ENCODE measurements at places on chromosomes 3 and 15.
A peak's percentile ranks its signal among the peaks of the same experiment; 100 is the strongest.

DNA sequence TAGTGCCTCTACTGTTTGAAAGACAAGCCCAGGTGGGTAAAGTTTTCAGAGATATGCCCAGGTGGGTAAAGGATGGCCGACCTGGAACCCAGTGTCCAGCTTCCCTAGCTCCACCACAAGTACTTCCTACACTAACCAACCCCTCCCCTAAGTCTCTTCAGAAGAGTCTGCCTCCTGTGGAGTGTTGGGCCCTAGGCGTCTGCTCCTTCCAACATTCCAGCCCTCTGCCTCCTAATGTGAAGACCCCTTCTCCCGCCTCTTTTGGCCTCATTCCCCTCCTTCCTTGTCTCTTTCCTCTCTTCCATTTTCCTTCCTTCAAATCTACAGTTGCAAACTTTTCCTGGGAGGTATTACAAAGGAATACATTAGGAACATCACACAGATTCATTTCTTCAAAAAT, 38.6 kb downstream of the CNTN3 start:
- no peak for DNase-seq

- peak; percentile 84 for DNase-seq
These were observed 11.5 kb upstream of the PARP14 start for GRCh38 chr3:122668930-122669730.

GRCh38 chr3:149640976-149641728, 16.7 kb downstream of the WWTR1 start:
- DNase-seq, result no peak

- peak; percentile 53 for DNase-seq
These were observed 47.4 kb downstream of the PAQR5 start for GRCh38 chr15:69346112-69346511.

DNA sequence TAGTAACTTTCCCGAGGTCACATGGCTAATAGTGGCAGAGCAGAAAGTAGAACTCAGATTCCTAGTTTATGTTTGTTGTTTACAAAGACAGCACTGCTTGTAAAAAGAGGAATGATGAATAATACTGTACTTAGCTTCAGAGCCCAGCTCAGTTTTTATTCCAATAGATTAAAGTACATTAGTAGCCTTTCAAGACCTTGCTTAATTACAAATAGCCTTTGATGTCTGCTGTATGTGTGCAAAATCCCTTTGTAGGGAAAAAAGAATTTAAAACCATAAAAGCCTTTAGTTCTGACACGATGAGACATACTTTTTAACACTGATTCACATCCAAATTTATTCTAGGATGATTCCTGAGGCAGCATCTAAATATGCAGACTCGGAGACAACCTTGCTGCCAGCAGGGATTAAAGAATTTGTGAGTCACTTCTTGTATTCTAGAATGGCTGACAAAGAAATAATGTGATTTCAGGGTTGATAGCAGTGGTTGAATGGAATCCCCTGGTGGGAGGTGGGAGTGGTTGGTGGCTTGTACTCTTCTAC, 324.2 kb upstream of the TGFBR2 start:
- peak; percentile 93 for DNase-seq

- DNase-seq, result no peak
These were observed 67.1 kb downstream of the MRPL46 start for GRCh38 chr15:88400084-88400483.

DNA sequence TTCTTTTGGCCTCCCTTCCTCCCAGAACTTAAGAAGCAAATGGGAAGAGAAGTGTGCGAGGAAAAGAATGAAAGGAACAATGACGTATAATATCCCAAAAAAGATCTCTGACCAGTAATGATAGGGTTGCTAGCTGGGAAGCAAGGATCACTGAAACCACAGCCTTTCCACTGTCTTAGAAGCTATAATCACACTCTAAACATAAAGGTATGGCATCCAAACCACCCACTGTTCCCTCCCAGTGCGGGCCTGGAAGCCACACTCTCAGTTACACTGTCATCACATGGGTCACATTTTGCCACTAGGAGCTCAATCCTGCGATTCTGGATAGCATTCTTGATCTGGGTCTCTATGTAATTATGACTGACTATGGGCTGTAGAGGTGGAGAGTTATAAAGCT, 131.6 kb upstream of the HACD2 start:
- DNase-seq, result no peak

DNA sequence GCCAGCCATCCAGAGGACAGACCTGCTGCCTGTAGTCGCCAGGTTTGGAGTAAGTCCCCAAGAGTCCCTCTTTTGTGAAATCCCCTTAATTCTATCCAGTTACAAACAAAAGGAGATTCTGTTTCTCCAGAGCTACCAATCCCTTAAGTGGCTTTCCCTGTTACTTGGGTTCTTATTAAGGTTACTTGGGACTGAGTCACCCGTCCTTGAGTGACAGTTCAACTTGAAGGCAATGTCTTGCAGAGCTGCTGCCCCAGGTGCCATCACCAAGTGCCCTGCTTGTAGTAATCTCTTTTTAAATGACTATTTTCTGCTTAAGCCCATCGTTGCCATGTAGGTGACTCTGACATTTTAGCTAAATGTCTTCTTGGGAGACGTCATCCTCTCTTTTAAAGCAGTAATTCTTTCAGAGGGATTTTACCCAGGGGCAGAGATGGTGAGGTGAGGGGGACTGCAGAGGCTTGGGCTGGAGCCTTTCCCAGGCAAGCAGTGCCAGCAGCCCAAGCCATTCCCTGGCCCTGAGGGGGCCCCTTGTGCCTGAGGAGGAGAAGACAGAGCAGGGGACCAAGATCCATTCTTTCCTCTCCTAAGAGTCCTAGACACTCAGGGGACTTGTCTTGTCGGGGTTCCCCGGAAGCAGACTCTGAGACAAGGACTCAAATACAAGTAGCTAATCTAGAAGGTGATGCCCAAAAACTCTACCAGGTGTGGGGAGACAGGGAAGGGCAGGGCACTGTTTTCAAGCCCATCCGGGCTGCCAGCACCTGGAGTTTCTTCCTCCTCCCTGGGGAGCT, 253.7 kb downstream of the PLCL2 start:
- DNase-seq, result no peak

DNA sequence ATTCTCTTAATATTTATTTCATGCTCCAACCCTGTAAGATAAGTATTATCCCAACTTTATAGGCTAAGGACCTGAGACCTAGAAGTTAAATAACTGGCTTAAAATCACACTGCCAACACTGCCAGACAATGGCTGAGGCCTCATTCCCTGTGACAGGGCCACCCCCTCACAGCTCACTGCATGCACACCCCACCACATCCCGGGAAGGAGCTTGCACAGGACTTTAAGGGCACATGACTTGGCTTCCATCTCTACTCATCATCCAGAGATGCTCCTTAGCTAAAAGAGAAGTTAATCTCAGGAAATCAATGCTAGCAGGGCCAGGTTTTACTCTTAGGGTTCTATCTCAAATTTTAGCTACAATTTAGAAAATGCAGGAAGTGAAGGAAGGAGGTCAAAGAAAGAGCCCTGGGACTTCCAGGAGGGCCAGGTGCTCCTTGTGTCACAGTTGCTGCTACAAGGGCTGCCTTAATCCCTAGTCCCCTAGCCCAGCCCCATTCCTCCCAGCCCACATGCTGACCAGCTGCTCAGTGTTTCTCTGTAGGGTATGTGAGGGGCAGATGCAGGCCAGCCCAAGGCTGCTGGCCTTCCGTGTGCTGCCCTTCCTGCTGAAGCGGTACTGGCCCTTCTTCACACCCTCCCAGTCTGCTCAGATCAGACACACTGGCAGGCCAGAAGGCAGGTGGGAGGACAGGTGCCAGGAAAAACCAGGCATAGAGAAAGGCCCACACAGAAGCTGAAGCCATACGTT, 53.5 kb downstream of the WWTR1 start:
- DNase-seq, result peak; percentile 44

DNA sequence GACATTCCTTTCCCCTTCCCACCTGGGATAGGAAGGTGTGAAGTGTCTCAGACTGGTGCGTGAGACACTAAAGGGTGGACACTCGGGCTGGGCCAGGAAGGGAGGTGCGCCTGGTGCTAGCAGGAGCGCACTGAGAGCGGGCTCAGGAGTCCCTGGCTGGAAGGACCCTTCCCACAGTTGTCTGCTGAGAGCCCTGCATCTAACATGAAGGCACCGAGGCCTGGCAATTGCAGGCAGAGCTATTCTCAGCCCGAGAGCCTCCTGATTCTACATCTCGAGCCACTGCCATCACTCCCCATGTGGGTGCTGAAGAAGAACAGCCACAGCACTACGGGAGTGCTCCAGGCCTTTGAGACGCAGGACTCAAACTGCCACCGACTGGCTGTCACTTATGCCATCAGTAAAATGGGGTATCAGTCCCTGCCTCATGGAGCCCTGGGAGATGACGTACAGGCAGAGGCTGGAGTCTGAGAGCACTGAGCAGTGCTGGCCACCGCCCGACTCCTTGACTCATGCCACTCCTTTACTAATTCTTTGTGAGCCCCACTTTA, 159.4 kb downstream of the KLF13 start:
- DNase-seq, result no peak

GRCh38 chr15:24917431-24917830, 37.4 kb upstream of the SNRPN start:
- DNase-seq, result no peak

- DNase-seq, result no peak
These were observed at the start of gene CSPG5 for GRCh38 chr3:47578691-47579632. Gene CSPG5 (minus strand): TSS chr3:47578865. CDS start chr3:47578693, 172 bp downstream.

GRCh38 chr15:62391641-62392262, 226.7 kb upstream of the C2CD4B start:
- peak; percentile 34 for DNase-seq

DNA sequence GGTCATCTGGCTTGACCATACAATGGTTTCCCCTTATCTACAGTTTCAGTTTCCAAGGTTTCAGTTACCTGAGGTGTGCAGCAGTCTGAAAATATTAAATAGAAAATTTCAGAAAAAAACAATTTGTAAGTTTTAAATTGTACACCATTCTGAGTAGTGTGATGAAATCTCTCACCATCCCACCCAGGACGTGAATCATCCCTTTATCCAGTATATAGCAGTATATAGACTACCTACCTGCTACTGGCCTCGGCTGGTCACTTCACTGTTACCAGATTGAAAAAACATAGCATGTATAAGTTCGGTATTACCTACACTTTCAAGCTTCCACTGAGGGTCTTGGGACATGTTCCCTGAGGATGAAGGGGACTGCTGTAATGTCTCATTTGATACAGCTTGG, 12.0 kb downstream of the ARIH1 start:
- DNase-seq, result no peak

GRCh38 chr3:25412269-25412668, 15.8 kb upstream of the RARB start:
- DNase-seq, result peak; percentile 16

GRCh38 chr15:99562238-99562637, 3.5 kb upstream of the MEF2A start:
- no peak for DNase-seq

- peak; percentile 64 for DNase-seq
These were observed 93.0 kb upstream of the LPP start for GRCh38 chr3:188060840-188061544.

- DNase-seq, result peak; percentile 50
These were observed 37.7 kb downstream of the NCK1 start for GRCh38 chr3:136899622-136900158.

GRCh38 chr15:86121568-86122225, 42.0 kb downstream of the AGBL1 start:
- DNase-seq, result no peak

Measured in IMR-90 (cell line).